ENCODE measurements at places on chromosomes 2 and 18.

GRCh38 chr2:71865391-71865965, 282.2 kb downstream of the CYP26B1 start:
- DNase-seq: no peak

DNA sequence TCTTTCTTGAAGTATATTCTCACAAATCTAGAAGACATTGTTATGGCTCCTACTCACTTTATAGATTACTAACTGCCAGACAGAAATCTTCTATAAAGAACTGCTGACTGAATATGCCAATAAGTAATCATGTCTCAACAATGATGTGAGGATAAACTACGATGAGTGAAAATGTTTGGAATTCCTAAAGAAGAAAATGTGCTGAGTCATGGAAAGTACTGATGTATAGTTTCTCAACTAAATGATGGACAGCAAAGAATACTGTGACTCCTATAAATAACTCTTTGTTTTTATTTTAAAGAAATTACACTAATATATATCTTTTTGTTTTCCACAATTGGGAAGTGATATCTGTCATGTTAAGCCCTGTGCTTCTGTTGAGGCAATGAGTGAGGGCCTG, 232.9 kb downstream of the LNPK start:
- DNase-seq: no peak

DNA sequence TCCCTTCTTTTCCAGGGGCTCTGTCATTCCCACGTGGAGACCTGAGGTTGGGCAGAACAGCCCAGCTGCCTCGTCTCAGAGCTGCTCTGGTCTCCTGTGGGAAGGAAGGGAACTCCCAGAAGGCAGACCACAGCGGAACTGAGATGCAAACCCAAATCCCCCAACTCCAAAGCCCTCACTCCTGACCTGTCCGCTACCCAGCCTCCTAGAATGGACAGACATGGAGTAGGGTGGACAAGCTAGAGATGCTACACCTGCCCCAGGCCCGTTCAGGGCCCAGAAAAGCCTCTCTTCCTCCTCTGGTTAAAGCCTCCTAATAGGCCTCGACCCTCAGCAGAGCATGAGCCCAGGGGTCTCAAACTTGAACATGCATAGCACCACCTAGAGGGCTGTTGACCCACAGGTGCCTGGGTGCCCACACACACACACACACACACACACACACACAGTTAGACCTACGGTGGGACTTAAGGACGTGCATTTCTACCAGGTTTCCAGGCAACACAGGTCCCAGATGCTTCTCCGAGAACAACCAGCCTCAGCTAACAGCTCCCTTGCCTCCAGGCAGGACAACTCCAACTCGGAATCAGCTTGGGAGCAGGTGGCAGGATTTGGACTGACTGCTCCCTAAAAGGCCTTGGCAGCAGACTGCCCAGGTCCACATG, 93.5 kb downstream of the TNS1 start:
- no peak for DNase-seq

GRCh38 chr18:79480171-79481045, 84.7 kb downstream of the NFATC1 start:
- DNase-seq: no peak

DNA sequence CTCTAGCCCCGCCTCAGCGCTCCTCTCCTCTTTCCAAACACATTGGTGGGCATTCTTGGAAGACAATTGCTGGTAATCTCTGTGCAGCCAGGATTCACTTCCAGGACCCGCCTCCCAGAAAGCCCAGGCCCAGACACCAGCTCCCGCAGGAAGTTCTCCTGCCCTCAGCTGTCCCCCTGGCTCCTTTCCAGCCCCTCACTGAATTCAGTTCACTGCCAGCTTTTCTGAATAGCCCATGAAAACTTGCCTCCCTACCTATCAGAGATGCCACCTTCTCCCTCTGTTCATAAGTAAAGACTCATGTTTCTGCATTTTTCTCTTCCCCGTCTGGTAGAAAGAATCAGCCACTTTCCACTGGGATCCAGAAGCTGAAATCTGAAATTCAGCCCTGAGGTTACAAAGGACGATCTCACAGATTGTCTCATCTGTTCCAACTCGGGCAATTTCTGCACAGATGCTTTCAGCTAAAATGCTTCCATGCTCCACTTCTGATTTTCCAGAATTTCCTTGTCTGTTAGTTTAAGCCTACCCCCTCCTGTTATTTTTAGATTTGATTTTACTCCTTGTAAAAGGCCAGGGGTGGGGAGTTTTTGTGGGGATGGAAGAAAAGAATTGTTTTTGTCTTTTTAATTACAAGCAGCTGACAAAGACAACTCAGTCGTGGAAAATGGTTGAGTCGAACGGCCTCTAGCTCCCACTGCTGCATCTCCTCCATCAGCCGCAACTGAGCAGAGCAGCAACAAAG, 98.1 kb downstream of the SP3 start:
- peak; percentile 43 for DNase-seq

GRCh38 chr2:84247532-84247931, 211.5 kb downstream of the SUCLG1 start:
- peak; percentile 36 for DNase-seq

DNA sequence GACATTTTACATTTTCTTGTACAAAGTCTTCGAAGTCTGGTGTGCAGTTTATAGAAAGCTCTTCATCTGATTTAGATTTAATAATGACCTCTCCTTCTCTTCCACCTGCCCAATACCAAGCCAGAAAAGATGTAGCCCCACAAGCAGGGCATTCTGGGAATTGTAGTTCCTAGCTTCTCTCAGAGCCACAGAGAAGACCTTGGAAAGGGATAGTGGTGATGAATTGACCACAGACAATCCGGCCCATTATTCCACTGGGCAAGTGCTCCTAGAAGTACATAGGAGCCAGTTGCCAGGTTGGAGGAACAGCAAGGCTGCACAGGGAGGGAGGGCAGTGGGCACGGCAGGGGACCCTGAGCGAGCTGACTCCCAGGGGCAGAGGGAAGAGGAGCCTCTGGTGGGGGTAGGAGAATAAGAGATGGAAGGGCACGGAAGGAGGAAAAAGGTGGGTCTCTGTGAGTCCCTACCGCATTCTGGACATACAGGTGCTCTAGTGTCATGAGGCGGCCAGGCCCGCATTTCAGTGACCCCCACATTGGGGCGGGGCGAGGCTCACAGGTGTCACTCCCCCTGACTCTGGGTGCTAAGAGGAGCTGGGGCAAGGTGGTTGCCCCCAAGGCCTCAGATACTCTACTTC, 152.5 kb upstream of the HAAO start:
- DNase-seq: peak; percentile 69

- no peak for DNase-seq
These were observed 90.0 kb upstream of the HS6ST1 start for GRCh38 chr2:128408349-128409305.

DNA sequence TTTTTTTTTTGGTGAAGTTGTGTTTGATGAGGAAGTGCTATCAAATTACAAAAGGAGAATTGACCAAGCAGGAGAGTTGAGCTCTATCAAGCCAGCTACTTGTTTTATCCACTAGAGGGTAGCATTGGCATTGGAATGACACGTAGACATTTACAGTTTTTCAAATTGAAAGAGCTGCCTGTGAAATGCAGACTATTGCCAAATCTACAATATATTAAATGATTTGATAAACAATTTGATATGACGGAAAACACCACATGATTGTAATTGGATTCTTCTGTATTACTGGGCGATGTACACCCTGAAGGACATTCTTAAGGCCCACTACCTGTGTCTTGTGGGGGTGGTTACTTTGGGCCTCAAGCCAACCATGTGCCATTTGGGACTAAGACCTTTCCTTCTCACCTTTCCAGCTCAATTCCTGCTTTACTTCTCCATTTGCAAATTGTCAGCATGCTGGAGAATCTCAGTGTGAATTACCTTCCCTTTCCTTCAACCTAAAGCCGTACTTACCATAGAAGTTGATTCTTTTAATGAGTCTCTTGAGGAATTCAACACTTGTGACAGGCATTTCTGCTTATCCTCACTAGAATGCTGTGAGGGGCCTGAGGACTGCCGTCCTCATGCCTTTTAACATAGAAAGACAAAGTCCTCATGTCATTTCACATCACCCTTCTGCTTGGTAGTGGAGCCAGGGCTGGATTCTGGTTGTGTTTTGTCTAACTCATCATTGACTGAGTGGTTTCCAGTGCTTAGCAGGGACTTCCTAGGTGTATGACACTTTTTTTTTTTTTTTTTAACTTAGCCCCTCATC, 134.8 kb upstream of the THUMPD2 start:
- peak; percentile 90 for DNase-seq

DNA sequence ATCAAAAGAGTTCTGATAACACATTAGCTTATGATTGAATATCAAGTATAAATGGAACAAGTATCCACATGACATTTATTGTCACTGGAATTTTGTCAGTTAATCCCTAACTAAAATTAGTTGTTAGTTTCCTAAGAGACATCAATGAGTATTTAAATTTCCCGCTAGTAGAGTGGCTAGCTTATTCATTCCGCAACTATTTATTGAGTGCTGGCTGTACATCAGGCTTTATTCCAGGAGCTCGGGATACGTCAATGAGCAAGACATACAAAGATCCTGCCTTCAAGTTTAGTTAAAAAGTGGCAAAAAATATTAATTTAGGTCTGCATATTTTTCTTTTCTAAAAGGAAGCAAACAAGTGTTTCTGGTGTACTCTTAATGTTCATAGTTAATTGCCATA, 59.3 kb downstream of the PRKRA start:
- DNase-seq: no peak

GRCh38 chr18:75247611-75248421, 37.2 kb downstream of the TSHZ1 start:
- peak; percentile 56 for DNase-seq

- no peak for DNase-seq
These were observed 603.5 kb upstream of the VRK2 start for GRCh38 chr2:57443086-57443485.

DNA sequence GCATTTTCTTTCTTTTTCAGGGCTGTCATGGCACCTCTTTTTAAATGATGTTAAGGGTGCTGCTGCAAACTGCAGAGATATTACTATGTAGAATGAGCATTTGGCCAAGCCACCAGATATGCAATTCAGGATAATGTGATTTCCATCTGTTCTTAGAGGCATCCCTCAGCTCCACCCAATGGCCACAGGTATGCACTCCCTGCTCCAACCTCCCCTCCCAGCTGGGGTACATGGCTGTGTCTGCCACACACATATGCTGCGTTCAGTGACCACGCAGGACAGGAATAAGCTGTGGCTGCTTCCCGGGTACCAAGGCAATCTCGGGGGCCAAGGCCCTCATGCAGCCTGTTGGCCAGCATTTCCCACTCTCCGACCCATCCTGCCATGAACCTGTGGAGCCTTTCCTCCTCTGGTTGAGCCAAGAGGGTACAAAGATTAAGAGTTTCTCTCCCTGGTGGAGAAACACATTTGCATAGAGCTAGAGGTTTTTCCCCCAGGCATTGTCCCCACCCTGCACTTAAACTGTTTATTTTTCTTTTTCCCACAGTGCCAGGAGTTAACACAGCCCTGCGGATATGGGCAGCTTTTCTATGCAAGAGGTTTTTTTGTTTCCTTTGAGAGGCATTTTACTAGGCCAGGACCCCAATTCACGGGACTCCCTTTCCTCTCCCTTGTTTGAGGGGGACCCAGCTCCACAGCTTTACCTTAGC, 147.0 kb downstream of the GCA start:
- no peak for DNase-seq

DNA sequence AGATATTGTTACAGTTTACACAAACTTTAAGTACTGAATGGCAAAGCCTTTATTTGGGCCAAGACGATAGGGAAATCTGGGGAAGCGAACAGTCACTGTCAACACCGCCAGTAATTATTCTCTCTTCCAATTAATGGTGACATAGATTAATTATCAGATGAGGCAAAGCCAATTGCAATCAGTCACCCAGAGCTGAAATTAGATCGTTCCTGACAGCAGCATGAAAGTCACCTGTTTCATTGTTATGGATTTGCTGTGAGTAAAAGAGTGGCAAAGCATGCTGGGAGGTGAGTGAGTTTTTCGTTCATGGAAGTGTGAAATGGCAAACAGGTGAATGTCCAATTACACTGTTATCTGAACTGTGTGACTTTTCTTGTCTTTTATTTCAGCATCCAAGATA, 164.8 kb upstream of the KLHL14 start:
- DNase-seq: peak; percentile 79

DNA sequence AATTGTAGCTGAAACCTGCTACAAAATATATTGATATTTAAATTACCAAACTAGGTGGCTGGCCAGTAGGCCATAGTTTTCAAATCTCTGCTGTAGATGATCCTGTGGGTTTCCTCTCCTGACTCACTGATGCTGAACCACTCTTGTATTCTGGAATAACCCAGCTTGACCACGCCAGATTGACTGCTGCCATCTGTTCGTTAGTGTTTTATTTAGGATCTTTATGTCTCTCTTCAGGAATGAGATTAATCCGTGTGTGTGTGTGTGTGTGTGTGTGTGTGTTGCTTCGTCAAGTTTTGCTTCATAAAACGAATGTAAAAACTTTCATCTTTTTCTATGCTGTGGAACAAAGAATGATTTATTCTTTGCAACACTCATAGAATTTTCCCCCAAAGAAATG, 187.1 kb downstream of the DYSF start:
- no peak for DNase-seq

- no peak for DNase-seq
These were observed 682 bp upstream of the SCLY start for GRCh38 chr2:238060096-238060541.

DNA sequence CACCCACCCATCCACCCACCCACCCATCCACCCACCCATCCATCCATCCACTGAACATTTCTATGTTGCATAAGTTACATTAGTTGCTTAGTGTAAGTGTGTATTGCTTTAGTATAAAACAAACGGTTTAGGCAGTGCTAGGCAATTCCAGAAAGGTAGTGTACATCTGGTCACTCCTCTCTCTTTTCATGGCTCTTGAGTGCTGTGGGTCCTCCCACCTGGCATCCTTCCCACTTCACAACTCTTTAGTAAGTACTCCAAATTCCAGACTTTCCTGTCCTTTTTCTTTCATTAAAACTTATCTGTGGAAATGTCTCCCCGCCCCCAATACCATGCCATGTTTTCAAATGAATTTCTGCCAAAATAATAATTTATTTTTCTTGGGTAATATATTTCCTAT, 122.5 kb downstream of the PLEKHM3 start:
- DNase-seq: no peak

GRCh38 chr18:66761166-66761565, 157.3 kb upstream of the CDH19 start:
- no peak for DNase-seq

- no peak for DNase-seq
These were observed 92.2 kb upstream of the SEC11C start for GRCh38 chr18:59047321-59048047.

DNA sequence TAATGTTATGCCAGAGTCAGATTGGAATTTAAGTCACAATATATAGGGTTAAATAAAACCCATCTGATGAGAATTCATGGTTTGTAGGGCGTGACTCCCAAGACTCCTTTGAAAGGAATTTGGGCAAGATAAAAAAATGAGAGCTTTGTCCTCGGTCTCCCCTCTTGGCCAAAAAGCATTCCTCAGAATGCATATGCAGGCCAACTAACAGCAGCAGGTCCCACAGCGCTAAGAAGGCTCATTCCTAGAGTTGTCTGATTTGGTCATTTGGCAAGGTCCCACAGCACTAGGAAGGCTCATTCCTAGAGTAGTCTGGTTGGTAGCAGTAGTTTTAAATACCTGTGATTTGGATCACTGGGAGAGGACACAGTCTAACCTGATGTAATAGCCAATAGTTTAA, 106.3 kb upstream of the B3GNT2 start:
- DNase-seq: no peak

All from eye (tissue), 1 donor.